ENCODE measurements at places on chromosomes 16 and 17. TPM values are rescaled to one million over a fixed set of nuclear protein-coding genes. Genes with fewer than 3 reads are reported as not detected.

Gene CNEP1R1
- total RNA-seq: 30.2 TPM

Gene AANAT
- not detected for total RNA-seq

Gene NDUFAB1
- 71.2 TPM for total RNA-seq

Gene CCL16
- not detected for total RNA-seq

Gene EVI2A
- 1.4 TPM for total RNA-seq

Gene RDM1
- total RNA-seq: not detected
